ENCODE measurements at places on chromosomes 4 and X.

GRCh38 chrX:132090403-132091159 lies 37.2 kb downstream of the FRMD7 start:
- DNase-seq, result no peak

DNA sequence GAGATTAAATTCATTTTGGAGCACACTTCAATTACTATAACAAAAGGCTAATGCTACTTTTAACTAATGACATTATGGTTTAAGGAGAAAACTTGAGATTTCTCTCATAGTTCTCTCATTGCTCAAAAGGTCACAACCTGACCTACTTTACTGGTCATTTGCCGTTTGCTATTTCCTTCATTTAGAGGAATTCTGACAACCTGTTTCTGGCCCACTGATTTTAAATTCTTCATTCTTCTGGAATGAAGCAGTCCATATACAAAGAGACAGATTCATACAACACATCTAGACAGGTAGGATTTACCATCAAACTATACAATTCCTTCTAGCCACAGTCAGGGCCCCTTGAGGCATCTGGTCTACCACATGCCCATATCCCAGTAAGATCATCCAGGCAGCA lies 14.2 kb downstream of the RNF150 start:
- no peak for DNase-seq

DNA sequence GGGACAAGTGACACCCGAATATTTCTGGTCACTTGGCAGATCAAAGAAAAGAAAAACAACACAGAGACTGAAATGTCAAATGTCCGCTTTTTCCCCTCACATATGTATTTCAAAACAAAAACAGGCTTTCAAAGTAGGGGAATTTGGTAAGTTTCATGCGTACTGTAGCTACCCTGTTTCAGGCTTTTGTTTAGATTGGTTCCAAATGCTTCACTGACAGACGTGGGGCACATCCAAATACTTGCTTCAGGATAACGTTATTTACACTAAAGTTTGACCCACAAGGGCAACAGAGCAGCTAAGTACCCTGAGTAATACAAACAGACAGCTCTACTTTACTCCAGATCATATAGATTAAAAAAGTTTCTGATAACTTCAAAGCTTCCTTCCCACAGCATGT lies 804.5 kb upstream of the POU3F4 start:
- no peak for DNase-seq

GRCh38 chrX:47564438-47565085 lies 3.6 kb downstream of the ARAF start:
- DNase-seq, result no peak

- DNase-seq, result no peak
Measured at GRCh38 chr4:140635606-140636005, 66.8 kb upstream of the UCP1 start.

GRCh38 chr4:163201358-163201757 lies 34.7 kb upstream of the NAF1 start:
- DNase-seq, result no peak

GRCh38 chrX:108641589-108642272 lies 94.6 kb downstream of the IRS4 start:
- DNase-seq, result no peak

DNA sequence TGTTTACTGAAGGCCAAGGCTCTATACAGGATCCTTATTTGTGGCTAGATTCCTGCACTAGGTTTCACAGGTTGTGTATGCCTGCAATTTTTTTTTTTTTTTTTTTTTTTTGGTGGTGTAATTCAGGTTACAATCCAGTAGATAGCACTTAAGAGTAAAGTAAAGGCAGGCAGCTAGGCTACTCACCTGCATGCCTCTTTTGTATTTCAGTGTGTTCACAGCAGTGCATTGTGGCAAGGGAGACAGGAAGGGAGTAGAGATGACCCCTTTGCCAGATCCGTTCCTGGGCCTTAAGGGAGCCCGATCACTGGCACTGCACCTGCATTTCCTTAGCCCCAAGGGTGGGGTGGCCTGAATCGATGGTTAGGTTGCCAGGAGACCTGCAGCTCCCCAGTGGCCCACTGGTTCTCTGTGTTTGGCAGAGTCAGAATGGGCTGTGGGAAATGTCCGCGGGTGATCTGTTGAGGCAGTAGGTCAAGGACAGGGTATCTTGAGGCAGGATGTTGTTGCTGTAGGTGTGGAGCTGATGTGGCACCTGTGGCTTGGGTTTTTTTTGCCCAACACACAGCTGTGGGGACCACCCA lies 374.9 kb upstream of the AADAT start:
- DNase-seq, result no peak

DNA sequence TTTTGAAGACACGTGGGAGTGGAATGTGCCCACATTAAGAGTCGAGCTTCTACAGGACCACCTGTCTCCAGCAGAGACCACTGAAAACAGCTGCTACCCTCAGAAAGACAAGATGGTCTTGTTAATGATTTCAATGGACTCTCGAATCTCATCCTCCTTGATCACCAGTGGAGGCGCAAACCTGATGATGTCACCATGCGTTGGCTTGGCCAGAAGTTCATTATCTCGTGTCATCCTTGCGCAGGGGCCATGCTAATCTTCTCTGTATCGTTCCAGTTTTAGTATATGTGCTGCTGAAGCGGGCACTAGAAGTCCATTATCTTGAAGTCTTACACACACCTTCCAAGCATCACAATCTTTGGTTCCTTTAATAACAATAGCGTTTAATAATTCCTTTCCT lies 23.3 kb downstream of the SPACA5B start:
- DNase-seq, result no peak

DNA sequence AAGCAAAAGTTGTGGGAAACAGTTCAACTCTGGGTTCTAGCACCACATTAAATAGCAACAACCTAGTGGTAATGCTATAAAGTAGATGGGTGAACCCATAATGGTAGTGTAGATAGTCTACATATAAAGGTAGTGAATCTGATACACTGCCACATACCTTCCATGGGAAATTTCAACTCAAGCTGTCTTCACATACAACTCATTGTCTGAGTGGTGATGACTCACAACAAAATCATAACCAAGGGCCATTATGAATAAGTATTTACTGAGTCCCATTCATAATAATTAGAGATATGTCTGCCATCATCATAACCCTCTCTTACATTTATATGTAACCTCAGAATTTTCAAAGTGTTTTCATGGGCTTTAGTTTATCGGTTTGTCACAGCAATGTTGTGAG lies 34.8 kb downstream of the EGF start:
- DNase-seq, result no peak

Measured in stimulated activated CD8-positive, alpha-beta memory T cell treated with anti-CD3 and anti-CD28 coated beads, Interleukin-7, amount 100 ng/mL, for 1 hour (primary cell).